ENCODE measurements at places on chromosomes 13 and 19.
A peak's percentile ranks its signal among the peaks of the same experiment; 100 is the strongest.

DNA sequence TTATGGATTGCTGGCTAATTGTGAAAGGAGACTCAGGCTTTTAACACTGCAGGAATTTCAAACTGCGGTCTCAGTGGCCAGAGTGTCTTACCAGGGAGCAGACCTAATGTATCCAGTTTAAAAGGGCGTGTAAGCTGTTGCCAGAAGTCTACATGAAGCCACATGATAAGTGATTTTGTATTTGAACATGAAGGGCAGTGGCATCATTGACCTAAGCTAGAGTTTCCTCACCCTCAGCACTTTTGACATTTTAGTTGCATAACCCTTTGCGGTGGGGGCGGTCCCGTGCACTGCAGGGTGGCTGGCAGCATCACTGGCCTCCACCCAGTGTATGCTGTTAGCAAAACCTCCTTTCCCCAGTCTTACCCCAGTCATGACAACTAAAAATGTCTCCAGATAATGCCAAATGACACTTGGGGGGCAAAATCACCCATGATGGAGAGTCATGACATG, 23.7 kb upstream of the GPR18 start:
- no peak for DNase-seq

DNA sequence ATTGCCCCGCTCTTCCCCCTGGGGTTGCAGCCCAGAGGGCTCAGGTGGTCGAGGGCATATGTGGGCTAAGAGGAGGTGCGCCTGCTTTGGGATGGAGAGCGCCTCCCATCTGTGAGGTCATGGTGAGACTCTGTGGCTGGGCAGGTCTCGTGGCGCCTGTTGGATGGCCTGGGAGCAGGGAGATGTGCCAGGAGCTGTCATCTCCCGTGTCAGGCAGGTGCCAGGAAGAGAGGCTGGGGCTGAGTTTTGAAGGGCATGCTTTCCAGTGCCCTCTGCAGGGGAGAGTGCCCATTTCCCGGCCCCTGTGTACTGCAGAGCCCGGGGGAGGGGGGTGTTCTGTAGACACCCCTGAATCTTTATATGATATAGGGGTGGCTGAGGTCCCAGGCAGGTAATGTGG, 2.8 kb downstream of the WTIP start:
- DNase-seq = no peak

DNA sequence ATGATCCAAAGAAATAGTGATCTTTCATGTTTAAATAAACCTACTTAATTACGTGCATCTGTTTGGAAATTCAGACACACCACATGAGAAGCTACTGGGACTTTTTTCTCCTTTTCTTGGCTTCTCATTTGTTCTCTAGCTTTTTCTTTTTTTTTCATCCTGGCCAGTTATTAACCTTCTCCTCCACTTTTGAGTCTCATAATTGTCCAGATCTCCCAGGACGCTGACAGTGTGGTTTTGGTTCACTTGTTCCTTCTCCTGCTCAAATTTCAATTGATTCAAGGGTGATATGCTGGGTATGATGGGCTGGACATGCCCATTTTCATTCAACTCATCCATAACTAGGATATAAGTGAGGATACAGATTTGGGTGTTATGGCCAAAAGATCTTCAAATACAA, 152.3 kb downstream of the TM9SF2 start:
- peak; percentile 42 for DNase-seq

GRCh38 chr19:34734537-34735103, 577 bp downstream of the ZNF181 start:
- peak; percentile 86 for DNase-seq

GRCh38 chr13:35342440-35342839, 134.0 kb downstream of the MAB21L1 start:
- no peak for DNase-seq

DNA sequence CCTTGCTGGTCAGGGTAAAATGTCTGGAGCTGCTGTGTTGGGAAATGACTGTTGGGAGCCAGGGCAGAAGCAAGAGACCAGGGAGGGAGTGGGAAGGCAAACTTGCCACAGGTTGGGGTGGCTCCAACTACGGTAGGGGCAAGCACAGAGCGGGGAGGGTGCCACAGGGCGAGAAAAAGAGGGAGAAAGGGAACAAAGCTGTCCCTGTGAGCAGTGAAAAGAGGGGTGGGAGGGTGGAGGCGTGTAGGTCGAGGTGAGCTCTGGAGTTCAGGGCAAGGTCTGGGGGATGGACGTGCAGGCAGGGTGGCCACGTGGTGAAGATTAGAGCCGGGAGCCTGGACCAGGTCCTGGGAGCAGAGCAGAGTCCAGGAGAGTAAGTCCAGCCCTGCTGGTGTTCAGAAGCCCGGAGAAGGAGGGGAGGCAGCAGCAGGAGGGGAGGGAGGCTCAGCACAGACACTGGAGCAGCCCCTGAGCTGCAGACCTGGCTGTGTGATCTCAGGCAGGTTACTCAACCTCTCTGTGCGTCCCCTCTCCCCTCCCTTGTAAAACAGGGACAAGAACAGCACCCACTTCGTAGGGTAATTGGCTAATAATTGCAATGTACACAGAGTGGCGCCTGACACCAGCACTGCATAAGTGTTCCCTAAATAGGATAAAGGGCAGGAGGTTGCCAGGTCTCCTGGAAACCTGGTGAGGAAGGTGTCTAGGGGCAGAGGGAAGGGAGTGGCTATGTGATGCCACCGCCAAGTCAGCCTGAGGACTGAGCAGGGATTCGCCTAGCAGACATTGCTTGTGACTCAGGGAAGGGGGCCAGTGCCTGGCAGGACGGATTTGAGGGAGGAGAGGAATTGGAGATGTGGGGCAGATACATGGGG, 3.2 kb upstream of the POLR2E start:
- no peak for DNase-seq

DNA sequence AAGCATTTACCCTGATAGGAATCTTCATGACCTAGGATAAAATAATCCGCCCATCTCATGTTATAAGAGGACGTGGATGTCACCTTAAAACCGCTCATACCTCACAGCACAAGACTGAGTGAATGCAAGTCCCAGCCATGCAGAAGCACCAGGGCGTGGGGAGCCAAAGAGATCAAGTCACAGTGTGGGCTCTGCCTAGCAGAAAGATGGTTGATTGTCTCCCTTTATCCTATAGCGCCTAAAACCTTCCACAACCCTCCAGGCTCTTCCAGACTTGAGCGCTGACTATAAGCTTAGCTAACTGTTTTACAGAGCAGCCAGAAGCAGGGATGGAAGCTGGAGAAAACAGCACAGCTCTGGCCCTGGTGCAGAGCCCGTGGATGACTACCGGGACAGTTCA, 6.8 kb upstream of the ANKRD10 start:
- DNase-seq = no peak

DNA sequence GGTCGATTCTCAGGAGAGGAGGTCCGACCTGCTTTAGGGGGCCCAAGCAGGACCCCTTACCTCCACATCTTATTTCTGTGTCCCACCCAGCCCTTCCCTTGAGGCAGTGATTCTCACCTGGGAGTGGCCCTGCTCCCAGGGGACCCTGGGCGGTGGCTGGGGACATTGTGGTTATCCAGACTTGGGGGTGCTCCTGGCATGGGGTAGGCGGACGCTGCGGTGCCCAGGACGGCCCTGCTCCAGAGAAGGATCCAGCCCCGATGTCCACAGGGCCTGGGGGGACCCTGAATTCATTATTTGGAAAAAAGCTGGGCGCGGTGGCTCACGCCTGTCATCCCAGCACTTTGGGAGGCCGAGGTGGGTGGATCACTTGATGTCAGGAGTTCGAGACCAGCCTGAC, 84.4 kb downstream of the GADD45B start:
- no peak for DNase-seq

DNA sequence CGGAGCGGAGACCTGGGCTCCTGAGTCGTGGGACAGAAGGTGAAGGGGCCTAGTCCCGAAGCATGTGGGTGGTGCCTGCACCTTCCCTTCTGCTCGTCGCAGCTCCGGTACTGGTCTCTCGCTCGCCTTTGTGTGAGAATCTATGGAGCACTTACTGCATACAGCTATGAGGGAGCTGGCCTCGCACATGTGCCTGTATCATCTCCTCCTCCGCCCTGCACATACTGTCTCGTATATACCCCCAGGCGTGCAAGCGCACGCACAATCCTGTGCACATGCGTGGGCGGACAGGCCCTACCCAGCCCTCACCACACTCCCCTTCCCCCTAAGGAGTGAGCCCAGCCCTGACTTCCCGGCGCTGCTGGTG, 8.7 kb downstream of the PIK3R2 start:
- DNase-seq = no peak

- DNase-seq = no peak
These were observed 2.4 kb downstream of the SAE1 start for GRCh38 chr19:47133021-47133471.

DNA sequence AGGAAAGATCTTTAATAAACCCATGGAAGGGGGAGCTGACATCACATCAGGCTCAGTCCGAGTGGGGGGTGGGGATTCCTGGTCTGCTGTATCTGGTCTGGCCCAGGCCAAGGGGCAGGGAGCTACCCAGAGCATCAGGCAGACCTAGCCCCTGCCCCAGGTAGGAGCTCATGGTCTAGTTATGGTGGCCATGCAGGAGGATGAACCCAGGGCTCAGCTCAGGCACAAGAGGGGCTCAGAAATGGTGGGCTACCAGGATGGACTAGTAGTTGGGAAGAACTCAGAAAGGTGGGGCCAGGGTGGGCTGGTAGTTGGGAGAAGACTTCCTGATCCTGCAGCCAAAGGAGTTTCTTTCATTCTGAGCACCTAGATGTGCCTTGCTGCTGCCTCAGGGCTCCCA, 14.3 kb downstream of the VSTM2B start:
- no peak for DNase-seq

GRCh38 chr19:21269813-21270212, 59.4 kb downstream of the ZNF708 start:
- DNase-seq = no peak

DNA sequence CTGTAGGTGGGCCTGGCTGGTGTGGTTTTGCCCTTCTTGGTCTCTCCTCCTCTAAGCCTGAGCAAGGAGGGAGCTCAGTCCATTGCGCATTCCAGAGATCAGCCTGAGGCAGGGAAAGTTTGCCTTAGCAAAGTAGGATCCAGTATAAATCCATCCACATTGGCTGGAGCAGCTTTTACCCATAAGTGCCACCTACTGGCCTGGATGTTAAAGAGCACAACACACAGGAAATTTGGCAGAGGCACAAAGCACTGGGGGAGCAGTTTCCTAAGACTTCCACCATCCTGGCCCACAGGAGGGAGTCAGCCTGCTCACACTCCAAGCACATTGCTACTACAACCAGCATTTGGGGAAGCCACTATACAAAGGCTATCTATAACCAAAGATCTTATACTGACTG, 1124.2 kb downstream of the SLITRK1 start:
- no peak for DNase-seq

DNA sequence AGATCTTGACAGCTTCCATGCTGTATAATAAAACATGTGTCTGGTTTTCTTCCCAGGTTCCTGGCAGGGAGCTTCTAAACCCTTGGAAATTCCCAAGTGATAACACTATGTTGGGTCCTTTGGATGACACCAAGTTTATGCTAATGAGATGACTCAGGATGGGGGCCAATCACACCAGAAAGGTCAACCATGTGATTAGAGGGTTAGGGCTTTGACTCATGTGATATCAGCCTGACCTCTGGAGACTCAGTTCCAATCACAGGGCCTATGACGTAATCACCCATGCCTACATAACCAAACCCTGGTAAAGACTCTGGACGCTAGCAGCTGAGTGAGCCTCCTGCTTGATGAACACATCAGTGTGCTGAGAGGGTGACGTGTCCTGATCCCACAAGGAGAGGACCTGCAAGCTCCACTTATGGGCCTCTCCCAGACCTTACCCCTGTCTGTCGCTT, 203.6 kb downstream of the DCLK1 start:
- no peak for DNase-seq

GRCh38 chr19:42412661-42413076, 14.5 kb downstream of the LIPE start:
- DNase-seq = no peak

DNA sequence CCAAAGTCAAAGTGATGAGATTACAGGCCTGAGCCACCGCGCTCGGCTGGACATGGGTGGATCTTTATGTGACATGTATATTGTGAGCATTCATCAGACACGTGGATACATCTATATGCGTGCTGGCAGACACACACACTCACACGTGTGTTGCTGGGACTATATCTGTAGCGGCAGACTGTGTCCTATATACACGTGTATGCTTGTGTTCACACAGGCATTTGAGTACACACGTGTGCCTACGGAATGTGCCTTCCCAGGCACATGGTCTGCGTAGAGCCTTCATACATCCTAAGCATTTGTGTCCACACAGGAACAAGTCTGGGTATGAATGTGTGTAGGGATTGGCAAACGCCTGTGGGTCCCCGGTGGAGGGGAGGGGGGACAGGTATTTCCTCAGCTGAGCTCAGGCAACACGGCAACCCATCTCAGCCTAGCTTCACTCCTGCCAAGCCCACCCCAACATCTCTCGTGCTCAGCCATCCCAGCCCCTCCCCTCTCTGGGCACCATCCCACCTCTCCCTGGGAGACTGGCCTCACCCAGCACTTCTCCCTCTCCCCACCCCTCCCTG, 2.6 kb downstream of the UNC13A start:
- DNase-seq = no peak

DNA sequence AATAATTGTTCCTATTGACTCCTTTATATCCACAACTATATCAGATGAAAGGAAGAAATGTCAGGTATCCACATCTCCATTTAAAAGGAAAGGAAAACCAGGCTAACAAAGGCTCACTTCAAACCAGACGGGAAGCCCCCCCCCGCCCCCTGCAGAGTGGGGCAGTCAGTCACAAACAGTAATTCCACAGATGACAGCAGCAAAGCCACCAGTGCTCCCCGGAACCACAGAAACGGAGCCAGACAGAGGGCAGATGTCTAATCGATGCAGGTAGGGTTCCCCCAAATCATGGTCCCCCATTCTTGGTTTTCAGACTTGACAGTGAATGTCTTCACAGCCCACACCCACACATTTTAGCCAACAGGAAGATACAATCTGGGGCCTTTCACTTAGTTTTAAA, 100.8 kb downstream of the STK24 start:
- DNase-seq = no peak

DNA sequence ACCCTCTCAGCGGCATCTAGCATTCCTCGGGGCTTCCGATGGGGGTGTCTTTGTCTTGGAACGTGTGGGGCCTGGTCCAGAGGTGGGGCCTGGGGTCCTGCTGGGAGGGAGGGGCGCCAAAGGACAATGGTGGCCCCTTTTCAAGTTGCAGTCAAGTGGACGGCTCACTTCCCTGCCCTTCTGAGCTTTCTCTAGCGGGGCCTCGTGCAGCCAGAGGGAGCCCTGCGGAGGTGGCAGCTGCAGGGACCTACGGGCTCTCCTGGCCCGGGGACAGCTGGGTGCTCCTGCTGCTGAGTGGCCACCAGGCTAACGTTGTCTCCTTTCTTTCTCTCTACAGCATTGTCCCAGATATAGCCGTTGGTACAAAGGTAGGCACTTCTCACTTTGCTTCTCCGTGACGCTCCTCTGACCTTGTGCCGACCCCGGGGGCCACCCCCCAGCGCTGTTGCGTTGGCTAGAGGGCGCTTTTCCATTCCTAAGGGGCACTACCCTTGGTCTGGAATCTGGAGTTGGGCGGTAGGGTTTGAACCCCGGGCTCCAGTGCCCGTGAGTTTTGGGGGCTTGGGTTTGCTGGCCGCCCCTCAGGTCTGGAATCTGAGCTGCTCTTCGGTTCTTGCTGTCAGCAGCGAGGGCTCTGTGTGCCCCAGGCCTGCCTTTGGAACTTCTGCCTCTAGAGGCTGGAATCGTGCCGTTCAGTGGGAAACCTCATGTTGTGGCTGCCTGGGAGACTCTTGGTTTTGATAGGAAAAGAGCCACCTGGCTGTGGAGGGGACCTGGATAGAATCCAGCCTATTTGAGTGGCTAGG, 2.0 kb downstream of the PTBP1 start:
- DNase-seq = peak; percentile 45

- DNase-seq = peak; percentile 8
These were observed 5.4 kb upstream of the RASAL3 start for GRCh38 chr19:15469513-15470297.

Measured in DMS79 treated with DMSO at 0.1 percent for 48 hours (cell line).